ENCODE measurements at places on chromosomes 3 and 15. TPM values are rescaled to one million over a fixed set of nuclear protein-coding genes. Genes with fewer than 3 reads are reported as not detected.

The AGTR1 gene
- total RNA-seq, result not detected

The IL17RD gene
- 0.08 TPM for total RNA-seq

The ZBBX gene
- not detected for total RNA-seq

The ALDH1L1 gene
- not detected for total RNA-seq

The GAP43 gene
- 0.14 TPM for total RNA-seq

The PGBD4 gene
- total RNA-seq, result 4.2 TPM

The ILDR1 gene
- total RNA-seq, result not detected

- H3K4me1 ChIP-seq, result no peaks in the 10 kb centered on the region
- no peaks in the 10 kb centered on the region for H3K27me3 ChIP-seq
- H3K27ac ChIP-seq, result no peak overlapping the region
- H3K4me3 ChIP-seq, result no peak overlapping the region
These were observed 88.0 kb downstream of the BCHE start for GRCh38 chr3:165749241-165749640.

DNA sequence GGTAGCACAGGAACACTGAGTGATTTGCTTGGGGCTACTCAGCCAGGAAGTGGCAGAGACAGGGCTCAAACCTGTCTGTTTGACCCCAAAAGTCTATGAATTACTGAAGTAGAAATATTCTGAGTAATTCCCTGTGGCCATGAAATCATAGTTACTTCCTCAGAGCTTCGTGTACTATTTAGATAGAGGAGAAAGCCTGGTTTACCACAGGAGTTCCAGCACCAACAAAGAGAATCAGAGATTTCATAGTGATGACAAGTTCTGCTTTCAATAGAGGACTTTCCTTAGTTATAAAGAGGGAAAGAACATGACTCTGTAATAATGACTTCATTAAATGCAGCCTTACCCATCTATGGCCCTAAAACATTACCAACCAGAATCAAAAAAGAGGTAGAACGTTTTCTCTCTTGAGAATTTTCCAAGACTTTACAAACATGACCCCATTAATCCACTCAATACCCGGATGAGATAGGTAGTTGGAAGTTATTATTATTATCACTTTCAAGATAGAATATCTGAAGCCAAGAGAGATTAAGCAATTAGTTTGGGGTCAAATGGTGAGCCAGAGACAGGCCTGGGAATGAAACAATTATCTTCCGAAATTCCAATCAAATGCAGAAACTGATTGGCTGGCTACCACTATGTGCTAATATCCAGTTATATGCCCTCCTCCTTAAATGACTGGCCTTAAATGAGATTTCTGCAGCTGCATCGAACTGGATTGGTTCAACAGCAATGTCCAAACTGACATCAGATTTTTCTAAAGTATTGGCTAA is 13.6 kb upstream of the WNT5A start:
- H3K36me3 ChIP-seq, result no peaks in the 10 kb centered on the region
- H3K4me1 ChIP-seq, result no peaks in the 10 kb centered on the region
- no peak for DNase-seq
- H3K27ac ChIP-seq, result no peak overlapping the region
- H3K4me3 ChIP-seq, result no peak overlapping the region

GRCh38 chr15:72340366-72340765 is 20.4 kb upstream of the CELF6 start:
- DNase-seq, result no peak
- H3K36me3 ChIP-seq, result peaks cover 20% of the 10 kb centered on the region
- no peaks in the 10 kb centered on the region for H3K4me1 ChIP-seq
- no peaks in the 10 kb centered on the region for H3K27me3 ChIP-seq
- no peak overlapping the region for H3K27ac ChIP-seq
- H3K4me3 ChIP-seq, result no peak overlapping the region

GRCh38 chr3:197083486-197083885 is 53.9 kb upstream of the MELTF start:
- no peak for DNase-seq
- no peak overlapping the region for H3K27ac ChIP-seq
- no peak overlapping the region for H3K4me3 ChIP-seq

DNA sequence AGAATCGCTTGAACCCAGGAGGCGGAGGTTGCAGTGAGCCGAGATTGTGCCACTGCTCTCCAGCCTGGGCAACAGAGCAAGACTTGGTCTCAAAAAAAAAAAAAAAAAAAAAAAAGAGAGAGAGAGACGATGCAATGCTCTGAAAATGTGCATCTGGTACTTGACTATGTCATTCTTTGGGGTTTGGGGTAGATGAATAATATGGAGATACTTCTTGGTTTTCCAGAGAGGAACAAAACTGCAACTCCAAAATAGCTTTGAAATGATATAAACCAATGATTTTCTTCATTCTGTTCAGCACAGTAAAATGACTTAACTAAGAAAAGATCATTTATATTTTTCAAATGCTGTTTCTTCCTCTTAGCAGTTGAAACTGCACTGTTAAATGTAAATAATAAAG is 158.9 kb downstream of the ISL2 start:
- H3K36me3 ChIP-seq, result no peaks in the 10 kb centered on the region
- H3K27me3 ChIP-seq, result no peaks in the 10 kb centered on the region
- H3K4me3 ChIP-seq, result no peak overlapping the region
- DNase-seq, result no peak
- H3K27ac ChIP-seq, result no peak overlapping the region
- no peaks in the 10 kb centered on the region for H3K4me1 ChIP-seq

DNA sequence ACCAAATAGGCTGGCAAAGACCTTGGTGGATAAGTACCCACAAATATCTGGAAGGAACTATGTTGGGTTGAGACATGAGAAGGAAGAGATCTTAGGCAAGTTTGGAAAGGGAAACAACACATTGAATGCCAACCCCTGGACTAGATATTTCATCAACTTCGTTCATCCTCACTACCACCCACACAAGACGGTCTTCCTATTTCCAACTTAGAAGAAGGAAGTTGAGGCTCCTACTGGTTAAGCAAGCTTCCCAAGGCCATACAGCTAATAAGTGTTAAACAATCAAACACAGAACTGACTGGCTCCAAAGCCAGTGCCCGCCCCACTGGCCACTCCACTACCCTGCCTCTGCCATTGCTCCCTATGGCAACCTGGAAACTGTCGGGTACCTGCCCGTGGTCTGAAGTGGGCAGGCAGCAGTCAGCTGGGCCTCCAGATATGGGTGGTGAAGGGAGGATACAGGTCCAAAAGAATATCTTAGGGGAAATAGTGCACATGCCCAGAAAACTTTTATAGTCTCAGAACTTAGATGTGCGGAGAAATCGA is 94.9 kb downstream of the LIPC start:
- H3K36me3 ChIP-seq, result no peaks in the 10 kb centered on the region
- no peaks in the 10 kb centered on the region for H3K27me3 ChIP-seq
- no peak overlapping the region for H3K27ac ChIP-seq
- no peak overlapping the region for H3K4me3 ChIP-seq
- H3K4me1 ChIP-seq, result peaks cover 10% of the 10 kb centered on the region

DNA sequence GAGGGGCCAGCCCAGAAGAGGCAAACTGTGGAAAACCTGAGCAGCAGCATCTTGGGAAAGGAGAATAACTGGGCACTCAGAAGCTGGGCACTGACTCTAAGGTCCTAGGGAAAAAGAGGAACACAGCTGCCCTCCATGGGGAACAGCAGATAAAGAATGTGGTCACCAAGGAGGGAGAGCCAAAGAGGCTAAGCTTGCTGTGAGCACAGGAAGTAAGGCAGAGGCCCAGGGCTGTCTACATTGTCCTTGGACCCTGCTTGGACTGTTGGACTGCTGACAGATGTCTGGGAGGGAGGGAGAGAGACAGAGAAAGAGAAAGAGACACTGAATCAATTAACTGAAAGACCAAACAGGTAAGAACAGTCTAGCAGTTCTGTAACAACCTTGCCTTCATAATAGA is 4.5 kb upstream of the MNS1 start:
- no peaks in the 10 kb centered on the region for H3K27me3 ChIP-seq
- no peak overlapping the region for H3K27ac ChIP-seq
- DNase-seq, result no peak
- peaks cover 9% of the 10 kb centered on the region for H3K4me1 ChIP-seq

- H3K4me3 ChIP-seq, result no peak overlapping the region
- no peaks in the 10 kb centered on the region for H3K27me3 ChIP-seq
- H3K36me3 ChIP-seq, result no peaks in the 10 kb centered on the region
- H3K4me1 ChIP-seq, result no peaks in the 10 kb centered on the region
These were observed 115.7 kb upstream of the CHRM5 start for GRCh38 chr15:33852570-33852969.

- no peak overlapping the region for H3K27ac ChIP-seq
- no peak for DNase-seq
- H3K27me3 ChIP-seq, result no peaks in the 10 kb centered on the region
These were observed 62.0 kb upstream of the SLC2A2 start for GRCh38 chr3:171088496-171088895.

DNA sequence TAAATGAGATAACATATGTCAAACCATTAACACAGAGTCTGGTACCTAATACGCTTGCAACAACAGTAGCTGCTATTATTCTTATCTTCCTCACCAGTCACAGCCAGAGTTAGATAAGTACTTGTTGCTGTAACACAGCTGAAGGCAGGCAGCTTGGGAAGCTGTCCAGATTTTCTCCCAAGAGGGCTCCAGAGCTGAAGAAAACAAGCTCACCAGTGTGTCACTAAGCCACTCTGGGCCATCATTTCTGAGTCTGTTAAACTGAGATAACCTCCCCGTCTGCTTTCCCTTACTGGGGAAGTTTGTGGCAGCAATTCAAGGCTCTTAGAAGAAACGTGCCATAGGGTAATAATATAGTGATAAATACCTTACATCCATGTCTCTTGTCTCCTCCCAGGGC is 226.3 kb downstream of the TAFA4 start:
- H3K27ac ChIP-seq, result no peak overlapping the region
- H3K36me3 ChIP-seq, result no peaks in the 10 kb centered on the region
- no peak overlapping the region for H3K4me3 ChIP-seq
- no peaks in the 10 kb centered on the region for H3K27me3 ChIP-seq
- no peak for DNase-seq

- H3K36me3 ChIP-seq, result no peaks in the 10 kb centered on the region
- H3K27ac ChIP-seq, result no peak overlapping the region
- no peak overlapping the region for H3K4me3 ChIP-seq
These were observed 59.3 kb downstream of the MCF2L2 start for GRCh38 chr3:183369117-183369516.

GRCh38 chr15:89654847-89655805 is at the start of gene KIF7:
Gene KIF7, minus strand, starts transcription at chr15:89655467. Its CDS starts 2,537 bp downstream, at chr15:89652930.
- DNase-seq, result peak; percentile 15
- H3K4me3 ChIP-seq, result peak within 1 kb of the TSS; percentile 28
- no peak within 1 kb of the TSS for H3K27ac ChIP-seq
- peaks cover 7% of the 10 kb centered on the region for H3K27me3 ChIP-seq
- H3K36me3 ChIP-seq, result no peaks in the 10 kb centered on the region

- H3K27me3 ChIP-seq, result peaks cover 14% of the 10 kb centered on the region
- H3K4me1 ChIP-seq, result peaks cover 13% of the 10 kb centered on the region
- DNase-seq, result peak; percentile 63
- no peak overlapping the region for H3K4me3 ChIP-seq
These were observed 16.1 kb downstream of the CD276 start for GRCh38 chr15:73700041-73700842.

- H3K36me3 ChIP-seq, result no peaks in the 10 kb centered on the region
- no peaks in the 10 kb centered on the region for H3K4me1 ChIP-seq
- H3K4me3 ChIP-seq, result no peak overlapping the region
- no peak for DNase-seq
These were observed 67.6 kb downstream of the NLGN1 start for GRCh38 chr3:173465112-173465511.
